ENCODE measurements at places on chromosomes 11 and 22.

DNA sequence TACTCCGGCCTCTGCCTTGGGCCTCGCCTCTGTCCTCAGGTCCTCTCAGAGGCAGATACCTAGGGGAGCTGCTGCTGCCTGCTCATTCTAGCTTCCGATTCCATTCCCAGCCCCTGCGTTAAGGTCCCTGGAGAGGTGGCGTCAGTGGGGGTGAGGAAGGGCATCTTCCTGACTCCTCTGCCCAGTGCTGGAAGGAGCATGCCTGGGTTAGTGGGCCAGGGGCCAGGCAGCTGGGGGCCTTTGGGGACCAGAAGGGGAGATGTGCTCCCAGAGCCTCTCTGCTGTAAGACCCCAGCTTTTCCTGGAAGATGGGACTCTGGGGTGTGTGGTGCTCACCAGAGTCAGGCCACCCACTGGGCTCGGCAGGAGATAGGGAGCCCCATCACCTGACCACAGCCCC, 3.6 kb upstream of the MYO7A start:
- DNase-seq = no peak
- H3K4me3 ChIP-seq = no peak overlapping the region
- H3K27me3 ChIP-seq = no peaks in the 10 kb centered on the region
- no peak overlapping the region for H3K27ac ChIP-seq
- H3K4me1 ChIP-seq = peaks cover 3% of the 10 kb centered on the region
- H3K36me3 ChIP-seq = no peaks in the 10 kb centered on the region

DNA sequence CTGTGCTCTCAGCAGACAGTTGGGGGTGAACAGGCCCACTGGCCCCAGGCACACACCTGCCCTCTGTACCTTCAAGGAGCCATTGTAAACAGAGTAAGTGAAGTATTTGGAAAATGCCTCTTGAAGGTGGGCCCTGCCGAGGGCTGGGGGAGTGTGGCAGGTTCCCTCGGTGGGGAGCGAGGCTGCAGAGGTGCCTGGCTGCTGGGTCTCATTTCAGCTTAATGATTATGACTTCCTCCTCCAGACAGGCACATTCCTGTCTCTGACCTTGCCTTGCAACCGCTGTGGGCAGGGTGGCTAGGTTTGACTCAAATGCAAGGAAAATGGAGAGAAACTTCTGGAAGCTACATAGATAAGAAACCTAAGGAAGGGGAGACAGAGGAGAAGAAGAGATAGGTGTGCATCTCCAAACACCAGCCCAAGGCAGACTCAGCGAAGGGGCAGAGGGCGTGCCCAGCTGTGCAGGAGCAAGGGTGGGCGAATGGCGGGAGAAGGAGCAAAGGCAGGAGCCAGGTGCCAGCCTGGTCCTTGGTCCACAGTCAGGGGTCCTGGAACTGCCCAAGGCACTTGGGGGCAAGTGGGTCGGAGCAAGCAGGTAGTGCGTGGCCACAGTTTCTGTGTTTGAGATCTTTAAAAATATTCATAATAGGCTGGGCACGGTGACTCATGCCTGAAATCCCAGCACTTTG, 14.0 kb downstream of the GRAMD4 start:
- no peak overlapping the region for H3K27ac ChIP-seq
- H3K36me3 ChIP-seq = no peaks in the 10 kb centered on the region
- H3K4me3 ChIP-seq = no peak overlapping the region
- DNase-seq = peak; percentile 41
- H3K27me3 ChIP-seq = no peaks in the 10 kb centered on the region

GRCh38 chr11:2387266-2387987, 10.3 kb downstream of the CD81 start:
- H3K4me1 ChIP-seq = peaks cover 3% of the 10 kb centered on the region
- no peaks in the 10 kb centered on the region for H3K27me3 ChIP-seq
- no peak overlapping the region for H3K27ac ChIP-seq
- H3K36me3 ChIP-seq = no peaks in the 10 kb centered on the region
- H3K4me3 ChIP-seq = no peak overlapping the region
- no peak for DNase-seq

- no peak overlapping the region for H3K27ac ChIP-seq
- no peak overlapping the region for H3K4me3 ChIP-seq
- peaks cover 11% of the 10 kb centered on the region for H3K27me3 ChIP-seq
- peaks cover 3% of the 10 kb centered on the region for H3K4me1 ChIP-seq
- H3K36me3 ChIP-seq = no peaks in the 10 kb centered on the region
Observed at GRCh38 chr11:27716835-27717234, 16.6 kb upstream of the BDNF start.

DNA sequence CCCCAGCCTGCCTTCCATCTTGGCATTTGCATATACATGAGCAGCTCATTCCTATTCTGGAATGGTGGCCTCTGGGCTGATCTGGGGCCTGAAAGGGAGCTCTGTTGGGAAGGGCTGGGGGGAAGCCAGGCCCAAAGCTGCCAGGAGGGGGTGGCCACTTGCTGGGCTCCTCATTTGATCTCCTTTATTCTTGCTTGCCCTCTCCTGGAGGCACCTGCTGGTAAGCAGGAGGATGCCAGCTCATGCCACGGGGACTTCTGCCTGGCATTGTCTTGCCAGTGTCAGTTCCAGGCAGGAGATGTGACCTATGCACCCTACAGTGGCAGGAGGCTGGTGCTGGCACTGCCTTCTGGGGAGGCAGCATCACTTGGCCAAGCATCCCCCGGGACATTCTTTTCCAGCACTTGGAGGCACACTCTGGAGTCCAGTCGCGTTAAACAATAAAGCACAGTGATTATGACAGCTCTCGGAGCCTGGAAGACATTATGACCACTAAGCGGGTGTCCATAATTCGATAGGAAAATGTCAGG, 128.3 kb downstream of the NTM start:
- H3K4me1 ChIP-seq = no peaks in the 10 kb centered on the region
- no peak overlapping the region for H3K27ac ChIP-seq
- no peaks in the 10 kb centered on the region for H3K36me3 ChIP-seq

GRCh38 chr22:27416511-27417420, 384.8 kb downstream of the MN1 start:
- peak; percentile 95 for DNase-seq
- H3K27ac ChIP-seq = no peak overlapping the region
- H3K27me3 ChIP-seq = no peaks in the 10 kb centered on the region
- peaks cover 6% of the 10 kb centered on the region for H3K4me1 ChIP-seq
- no peaks in the 10 kb centered on the region for H3K36me3 ChIP-seq

DNA sequence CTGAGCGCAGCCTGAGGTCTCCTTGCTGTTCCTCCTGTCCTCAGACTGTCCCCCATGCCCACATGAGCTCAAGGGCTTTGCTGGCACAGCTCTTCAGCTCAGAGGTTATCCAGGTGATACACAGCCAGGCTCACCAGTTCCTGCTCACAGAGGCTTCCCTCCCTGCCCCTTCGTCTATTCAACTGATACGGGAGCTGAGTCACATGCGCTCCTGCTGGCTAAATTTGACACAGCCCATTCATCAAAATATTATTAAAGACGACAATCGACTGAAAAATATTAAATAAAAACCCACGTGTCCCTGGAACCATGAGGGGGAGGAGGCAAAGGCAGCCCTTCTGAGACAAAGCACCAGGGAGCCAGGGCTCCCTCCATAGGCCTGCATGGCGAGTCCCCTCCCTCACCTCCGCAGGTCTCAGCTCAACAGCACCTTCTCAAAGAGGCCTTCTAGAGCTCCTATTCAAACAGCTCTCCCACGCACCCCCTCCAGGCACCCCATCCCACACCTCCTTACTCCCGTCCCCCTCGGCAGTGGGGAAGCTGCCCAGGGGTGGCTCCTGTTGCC, 40.5 kb downstream of the DUSP8 start:
- no peak for DNase-seq
- no peaks in the 10 kb centered on the region for H3K27me3 ChIP-seq
- no peaks in the 10 kb centered on the region for H3K4me1 ChIP-seq
- no peaks in the 10 kb centered on the region for H3K36me3 ChIP-seq

GRCh38 chr11:132623511-132623910, 908.8 kb downstream of the OPCML start:
- no peak overlapping the region for H3K4me3 ChIP-seq
- no peaks in the 10 kb centered on the region for H3K4me1 ChIP-seq
- H3K27me3 ChIP-seq = no peaks in the 10 kb centered on the region
- no peaks in the 10 kb centered on the region for H3K36me3 ChIP-seq

DNA sequence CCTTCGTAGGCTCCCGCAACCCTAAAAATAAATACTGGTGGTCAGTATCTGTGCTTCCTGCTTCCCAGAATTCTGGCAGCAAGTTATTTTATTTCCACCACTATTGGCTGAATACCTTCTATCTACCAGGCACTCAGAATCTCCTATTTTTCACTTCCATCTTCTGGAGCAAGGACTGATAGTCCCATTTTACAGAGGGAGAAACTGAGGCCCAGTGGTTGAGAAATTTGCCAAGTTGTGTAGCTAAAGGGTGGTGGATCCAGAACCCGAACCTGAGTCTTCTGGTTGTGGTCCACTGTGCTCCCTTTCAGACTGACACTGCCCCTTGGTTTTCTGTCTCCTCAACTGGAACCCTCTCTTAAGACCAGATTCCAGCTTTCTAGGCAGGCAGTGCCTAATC, 31.6 kb downstream of the NECTIN1 start:
- peaks cover 13% of the 10 kb centered on the region for H3K4me1 ChIP-seq
- H3K4me3 ChIP-seq = no peak overlapping the region
- DNase-seq = no peak
- H3K27ac ChIP-seq = no peak overlapping the region
- H3K36me3 ChIP-seq = no peaks in the 10 kb centered on the region

DNA sequence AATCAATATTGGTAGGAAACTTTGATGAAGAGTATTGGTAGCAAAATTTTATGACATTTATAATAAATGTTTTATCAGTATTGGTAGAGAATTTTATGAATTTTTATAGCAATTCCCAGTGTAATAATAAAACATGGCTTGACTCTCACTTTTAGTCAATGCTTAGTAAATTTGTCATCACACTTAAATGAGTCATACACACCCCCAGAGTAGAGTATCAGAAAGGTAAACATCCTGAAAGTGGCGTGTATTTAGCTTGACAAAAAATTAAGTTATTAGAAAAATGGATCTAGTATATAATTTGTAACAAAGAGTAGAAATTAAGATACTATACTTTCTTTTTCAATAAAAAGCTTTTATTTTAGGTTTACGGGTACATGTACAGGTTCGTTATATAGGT, 2.6 kb downstream of the MS4A3 start:
- no peak overlapping the region for H3K27ac ChIP-seq
- H3K27me3 ChIP-seq = no peaks in the 10 kb centered on the region
- DNase-seq = no peak
- H3K4me3 ChIP-seq = no peak overlapping the region

- H3K27me3 ChIP-seq = no peaks in the 10 kb centered on the region
- H3K4me3 ChIP-seq = no peak overlapping the region
- H3K4me1 ChIP-seq = no peaks in the 10 kb centered on the region
- H3K36me3 ChIP-seq = no peaks in the 10 kb centered on the region
- DNase-seq = no peak
- H3K27ac ChIP-seq = no peak overlapping the region
Observed at GRCh38 chr11:126046570-126047195, 16.0 kb downstream of the CDON start.

DNA sequence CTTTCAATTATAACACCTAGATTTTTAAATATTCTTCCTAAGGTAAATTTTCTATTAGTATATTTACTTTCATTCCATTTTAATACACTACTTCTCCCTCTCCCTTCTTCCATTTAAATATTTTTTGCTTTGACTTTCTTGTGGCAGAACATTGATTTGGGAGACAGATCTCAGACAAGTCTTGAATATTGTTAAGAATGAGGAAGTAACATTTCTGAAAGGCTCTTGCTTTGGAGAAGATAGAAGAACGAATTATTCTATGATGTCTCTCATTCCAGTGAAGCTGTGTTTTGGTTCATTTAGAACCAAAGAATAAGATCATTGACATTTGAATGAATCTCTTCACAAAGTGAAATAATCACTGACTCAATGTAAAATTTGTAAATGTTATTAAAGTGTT, 2.4 kb downstream of the IPO7 start:
- DNase-seq = no peak
- no peaks in the 10 kb centered on the region for H3K27me3 ChIP-seq
- H3K4me1 ChIP-seq = no peaks in the 10 kb centered on the region
- no peak overlapping the region for H3K4me3 ChIP-seq

DNA sequence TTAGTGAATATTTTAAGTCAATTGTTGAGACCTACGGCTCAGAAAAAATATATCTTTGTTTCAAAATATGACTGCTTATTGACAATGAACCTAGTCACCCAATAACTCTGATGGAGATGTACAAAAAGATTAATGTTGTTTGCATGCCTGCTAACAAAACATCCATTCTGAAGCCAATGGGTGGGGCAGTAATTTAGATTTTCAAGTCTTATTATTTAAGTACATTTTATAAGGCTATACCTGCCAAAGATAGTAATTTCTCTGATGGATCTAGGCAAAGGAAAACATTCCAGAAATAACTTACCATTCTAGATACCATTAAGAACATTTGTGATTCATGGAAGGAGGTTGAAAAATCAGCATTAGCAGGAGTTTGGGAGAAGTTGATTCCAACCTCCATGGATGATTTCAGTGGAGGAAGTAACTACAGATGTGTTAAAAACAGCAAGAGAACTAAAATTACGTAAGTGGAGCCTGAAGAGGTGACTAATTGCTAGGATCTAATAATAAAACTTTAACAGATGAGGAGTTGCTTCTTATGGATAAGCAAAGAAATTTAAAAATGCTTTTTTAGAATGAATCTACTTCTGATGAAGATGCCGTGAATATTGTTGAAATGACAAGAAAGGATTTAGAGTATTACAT, 26.4 kb upstream of the OR8D2 start:
- H3K27me3 ChIP-seq = no peaks in the 10 kb centered on the region
- no peaks in the 10 kb centered on the region for H3K4me1 ChIP-seq
- H3K27ac ChIP-seq = no peak overlapping the region
- DNase-seq = no peak
- H3K36me3 ChIP-seq = no peaks in the 10 kb centered on the region
- H3K4me3 ChIP-seq = no peak overlapping the region

GRCh38 chr22:26437694-26438392, 8.8 kb downstream of the ASPHD2 start:
- no peak overlapping the region for H3K4me3 ChIP-seq
- H3K27ac ChIP-seq = no peak overlapping the region
- DNase-seq = no peak
- H3K4me1 ChIP-seq = no peaks in the 10 kb centered on the region

- no peaks in the 10 kb centered on the region for H3K4me1 ChIP-seq
- no peak overlapping the region for H3K4me3 ChIP-seq
- H3K27me3 ChIP-seq = no peaks in the 10 kb centered on the region
- no peak overlapping the region for H3K27ac ChIP-seq
- no peak for DNase-seq
- no peaks in the 10 kb centered on the region for H3K36me3 ChIP-seq
Observed at GRCh38 chr22:46247443-46247975, 2.6 kb downstream of the CDPF1 start.

- no peak for DNase-seq
- H3K36me3 ChIP-seq = no peaks in the 10 kb centered on the region
- H3K27me3 ChIP-seq = no peaks in the 10 kb centered on the region
- peaks cover 8% of the 10 kb centered on the region for H3K4me1 ChIP-seq
- H3K4me3 ChIP-seq = no peak overlapping the region
Observed at GRCh38 chr11:33724644-33725035, 11.6 kb downstream of the CD59 start.

- H3K27ac ChIP-seq = no peak overlapping the region
- H3K4me3 ChIP-seq = no peak overlapping the region
- no peaks in the 10 kb centered on the region for H3K4me1 ChIP-seq
- DNase-seq = no peak
Observed at GRCh38 chr11:108698844-108699642, 34.2 kb downstream of the DDX10 start.
